ENCODE measurements at places on chromosomes 16 and 17.

DNA sequence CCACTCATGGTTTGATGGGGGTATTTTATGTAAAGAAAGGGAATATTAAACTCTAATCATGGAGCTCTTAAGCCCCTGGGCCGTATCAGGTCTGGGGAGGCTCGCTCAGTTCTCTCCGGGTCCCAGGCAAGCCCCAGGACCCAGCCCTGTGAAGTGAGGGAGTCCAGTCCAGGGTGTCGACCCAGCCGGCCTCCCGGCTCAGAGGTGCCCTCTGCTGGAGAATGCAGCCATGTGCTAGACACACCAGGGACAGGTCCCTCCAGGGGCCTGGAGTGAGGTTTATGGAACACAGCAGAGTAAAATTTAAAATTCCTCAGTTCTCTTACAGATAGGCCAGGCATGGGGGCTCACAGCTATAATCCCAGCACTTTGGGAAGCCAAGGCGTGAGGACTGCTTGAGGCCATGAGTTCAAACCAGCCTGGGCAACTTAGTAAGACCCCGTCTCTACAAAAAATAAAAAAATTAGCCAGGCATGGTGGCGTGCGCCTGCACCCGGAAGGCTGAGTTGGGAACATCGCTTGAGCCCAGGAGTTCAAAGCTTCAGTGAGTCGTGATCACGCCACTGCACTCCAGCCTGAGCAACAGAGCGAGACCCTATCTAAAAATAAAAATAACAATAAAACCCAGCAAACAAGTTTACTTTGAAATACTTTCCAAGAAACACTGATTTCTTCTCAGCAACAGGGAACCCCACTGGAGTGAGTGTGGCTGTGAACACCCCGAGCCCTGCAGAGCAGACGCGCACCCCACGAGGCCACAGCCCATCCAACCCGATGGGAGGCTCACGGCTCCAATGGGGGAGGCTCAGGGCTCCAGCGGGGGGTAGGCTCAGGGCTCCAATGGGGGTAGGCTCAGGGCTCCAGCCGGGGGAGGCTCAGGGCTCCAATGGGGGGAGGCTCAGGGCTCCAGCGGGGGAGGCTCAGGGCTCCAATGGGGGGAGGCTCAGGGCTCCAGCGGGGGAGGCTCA is 72.2 kb downstream of the ZNF778 start:
- DNase-seq = peak; percentile 72

GRCh38 chr17:27631411-27631760 is 398 bp downstream of the LGALS9 start:
- DNase-seq = peak; percentile 33

DNA sequence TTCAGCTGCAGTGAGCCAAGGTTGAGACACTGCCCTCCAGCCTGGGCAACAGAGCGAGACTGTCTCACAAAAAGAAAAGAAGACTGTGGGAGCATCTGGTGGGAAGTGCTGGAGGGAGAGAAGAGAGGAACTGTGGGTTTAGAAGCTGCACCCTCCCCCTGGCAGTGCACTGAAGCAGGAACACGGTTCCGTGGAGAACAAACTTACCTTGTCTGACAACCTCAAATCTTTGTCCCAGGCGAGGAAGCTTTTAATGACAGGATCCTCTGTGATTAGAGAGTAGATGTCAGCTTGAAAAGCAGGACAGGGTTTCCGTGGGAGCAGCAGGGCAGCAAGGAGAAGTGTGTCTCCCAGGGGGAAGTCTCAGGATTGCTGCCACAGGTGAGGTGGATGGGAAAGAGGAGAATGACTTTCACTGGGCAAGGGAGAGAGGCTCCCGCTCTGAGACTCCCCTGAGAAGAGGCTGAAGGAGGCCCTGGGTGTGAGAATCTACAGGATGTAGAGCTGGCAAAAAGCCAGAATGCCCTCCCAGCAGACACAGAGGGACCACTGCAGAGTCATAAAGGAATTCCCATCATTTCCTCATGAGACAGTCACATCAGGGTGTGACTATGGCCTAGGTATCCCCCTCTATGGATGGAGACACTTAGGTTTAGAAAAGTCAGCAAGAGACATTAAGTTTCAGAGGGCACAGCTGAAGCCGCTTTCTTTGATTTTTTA is 22.9 kb downstream of the PRR11 start:
- DNase-seq = no peak

GRCh38 chr17:49746791-49747490 is 17.0 kb downstream of the FAM117A start:
- DNase-seq = peak; percentile 37

DNA sequence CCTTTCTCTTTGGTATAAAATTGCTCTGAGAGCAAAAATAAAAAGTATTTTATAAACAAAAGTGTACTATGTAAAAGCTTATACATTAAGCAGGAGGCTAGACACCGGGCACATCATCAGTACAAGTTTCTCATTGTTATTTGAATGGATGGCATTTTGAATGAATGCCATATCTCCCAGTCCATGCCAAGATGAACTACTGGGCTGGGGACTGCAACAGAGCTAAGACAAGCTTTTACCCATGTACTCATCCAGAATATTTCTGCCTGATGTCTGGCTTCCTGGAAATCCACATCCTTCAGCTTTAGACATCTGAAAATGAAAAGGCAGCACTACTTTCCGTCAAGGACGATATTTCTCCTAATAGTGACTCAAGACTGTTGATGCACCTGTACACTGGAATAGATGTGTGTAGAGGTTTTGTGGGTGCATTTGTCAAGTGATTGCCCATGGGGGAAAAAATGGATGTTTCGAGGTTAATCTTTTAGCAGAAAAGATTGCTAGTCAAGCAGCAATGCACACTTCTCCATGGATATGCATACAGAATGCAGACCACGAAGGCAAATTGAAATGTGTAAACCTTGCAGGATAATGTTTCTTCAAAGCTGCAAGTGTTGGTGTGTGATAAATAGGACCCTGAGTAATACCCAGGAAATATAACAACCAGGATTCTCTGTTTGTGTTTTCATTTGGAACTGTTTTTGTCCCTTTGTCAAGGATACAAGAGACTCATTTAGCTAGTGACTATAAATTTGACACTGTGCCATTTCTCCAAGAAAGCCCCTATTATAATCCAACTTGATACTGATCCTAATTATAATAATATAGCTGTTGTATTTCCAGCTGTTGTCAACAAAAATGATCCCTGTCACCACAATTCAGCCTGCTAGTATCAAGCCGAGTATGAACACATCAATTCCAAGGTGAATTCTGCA is 173.8 kb downstream of the CDH8 start:
- DNase-seq = no peak

DNA sequence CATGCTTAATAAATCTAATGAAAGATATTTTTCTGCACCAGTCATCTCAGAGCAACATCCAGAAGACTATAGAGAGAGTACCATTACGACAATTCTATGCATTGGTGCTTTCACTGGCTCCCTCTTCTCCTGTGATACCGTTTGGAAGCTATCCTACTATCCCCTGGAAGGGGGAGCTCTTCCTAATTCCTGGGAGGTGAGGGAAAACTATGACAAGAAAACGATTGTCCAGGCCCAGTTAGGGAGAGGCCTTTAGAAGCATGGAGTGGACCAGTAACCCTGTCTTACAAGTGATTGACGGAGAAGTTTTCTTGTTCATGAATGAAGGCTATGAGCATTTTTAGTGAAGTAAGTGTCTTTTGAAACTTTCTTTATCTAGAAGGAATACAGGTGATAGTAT is 150.2 kb downstream of the TANC2 start:
- no peak for DNase-seq

GRCh38 chr17:9987779-9988585 is 82.9 kb upstream of the RCVRN start:
- DNase-seq = peak; percentile 18

DNA sequence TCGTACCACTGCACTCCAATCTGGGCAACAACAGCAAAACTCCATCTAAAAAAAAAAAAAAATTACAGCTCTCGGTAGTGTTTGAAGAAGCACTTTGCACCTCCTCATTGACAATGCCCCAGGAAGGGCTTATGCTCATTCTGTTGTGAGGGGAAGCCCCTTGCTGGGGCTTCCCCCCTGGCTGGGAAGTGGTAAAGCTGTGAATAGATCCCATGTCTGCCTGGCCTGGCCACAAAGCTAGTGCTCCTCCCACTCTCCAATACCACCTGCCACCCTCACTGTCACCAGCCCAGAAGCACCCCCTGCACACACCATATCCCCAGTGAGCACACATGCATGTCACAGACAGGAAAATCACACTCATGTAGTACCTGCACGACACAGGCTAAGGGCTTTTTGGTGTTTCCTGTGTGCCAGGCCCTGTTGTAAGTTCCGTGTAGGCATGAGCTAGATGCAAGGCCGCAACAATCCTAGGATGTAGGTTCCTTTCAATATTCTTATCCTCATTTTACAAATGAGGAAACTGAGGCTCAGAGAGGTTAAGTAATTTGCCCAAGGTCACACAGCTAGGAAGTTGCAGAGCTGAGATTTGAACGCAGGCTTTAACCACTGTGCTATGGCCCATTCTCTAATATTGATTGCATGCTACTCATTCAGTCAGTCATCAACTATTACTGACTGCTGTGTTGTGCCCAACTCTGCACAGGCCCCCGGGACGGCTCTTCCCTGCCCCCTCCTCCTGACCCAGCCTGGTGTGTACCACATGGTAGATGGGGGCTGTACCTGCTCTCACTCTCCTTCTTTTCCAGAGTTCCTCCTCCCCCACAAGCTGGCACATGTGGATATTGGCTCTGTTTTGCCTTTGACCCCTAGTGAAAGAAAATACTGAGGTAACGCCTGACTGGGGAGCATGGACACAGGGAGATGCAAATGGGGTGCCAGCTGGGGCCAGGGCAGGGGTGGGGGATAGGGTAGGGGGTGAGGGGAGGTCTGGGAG is 11.9 kb upstream of the COL1A1 start:
- peak; percentile 68 for DNase-seq

- no peak for DNase-seq
These were observed 1.7 kb upstream of the MNT start for GRCh38 chr17:2402544-2402943.

GRCh38 chr17:61568219-61569072 is 22.6 kb downstream of the NACA2 start:
- no peak for DNase-seq

- no peak for DNase-seq
These were observed 25.3 kb upstream of the RBBP6 start for GRCh38 chr16:24514096-24514495.

DNA sequence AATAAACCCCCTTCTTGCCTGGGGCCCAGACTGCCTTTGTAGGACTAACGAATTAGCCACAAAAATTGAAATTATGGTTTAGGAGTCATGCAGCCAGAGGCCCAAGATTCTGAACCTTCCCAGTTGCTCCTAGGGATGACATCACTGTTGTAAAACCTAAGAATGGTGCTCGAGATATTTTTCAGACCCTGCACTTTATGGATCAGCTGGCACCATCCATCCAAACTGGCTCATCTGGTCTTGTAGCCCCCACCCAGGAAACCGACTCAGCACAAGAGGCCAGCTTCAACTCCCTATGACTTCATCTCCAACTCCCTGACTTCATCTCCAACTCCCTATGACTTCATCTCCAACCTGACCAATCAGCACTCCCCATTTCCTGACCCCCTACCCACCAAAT is 10.9 kb upstream of the EVPL start:
- DNase-seq = no peak

GRCh38 chr17:39841134-39841683 is 22.9 kb downstream of the IKZF3 start:
- DNase-seq = no peak

- DNase-seq = no peak
These were observed 85.2 kb upstream of the HSBP1 start for GRCh38 chr16:83722456-83723183.

DNA sequence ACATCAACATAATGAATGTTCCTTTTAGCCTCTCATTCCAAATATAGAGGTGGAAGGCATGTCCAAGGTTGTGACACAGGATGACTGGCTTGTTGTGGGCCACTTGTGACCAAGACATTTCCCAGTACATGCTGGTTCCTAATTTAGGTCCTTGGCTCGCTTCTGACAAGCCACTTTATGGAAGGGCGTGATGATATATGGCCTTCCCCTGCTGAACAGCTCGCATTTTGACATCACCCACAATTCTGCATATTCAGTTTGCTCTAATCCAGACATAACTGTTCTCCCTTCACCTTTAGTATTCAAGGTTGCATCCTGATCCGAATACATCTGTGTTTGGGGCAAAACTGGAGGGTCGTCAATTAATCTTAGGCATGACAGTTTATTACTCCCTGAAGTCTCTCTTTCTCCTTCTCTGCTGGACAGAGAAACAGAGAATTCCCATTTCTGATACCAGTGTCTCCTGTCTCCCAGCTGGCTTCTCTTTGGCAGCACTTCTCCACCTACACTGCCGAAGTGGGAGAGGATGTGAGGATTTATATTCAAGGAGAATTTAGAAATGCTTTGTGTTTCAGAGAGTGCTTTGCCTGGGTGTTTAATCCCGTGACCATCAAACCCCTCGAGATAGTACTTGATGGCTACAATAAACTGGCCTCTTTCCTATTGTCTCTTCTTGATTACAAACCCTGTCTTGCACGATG is 815.5 kb upstream of the RBFOX1 start:
- no peak for DNase-seq

GRCh38 chr16:78116946-78117345 is 17.5 kb downstream of the WWOX start:
- no peak for DNase-seq

DNA sequence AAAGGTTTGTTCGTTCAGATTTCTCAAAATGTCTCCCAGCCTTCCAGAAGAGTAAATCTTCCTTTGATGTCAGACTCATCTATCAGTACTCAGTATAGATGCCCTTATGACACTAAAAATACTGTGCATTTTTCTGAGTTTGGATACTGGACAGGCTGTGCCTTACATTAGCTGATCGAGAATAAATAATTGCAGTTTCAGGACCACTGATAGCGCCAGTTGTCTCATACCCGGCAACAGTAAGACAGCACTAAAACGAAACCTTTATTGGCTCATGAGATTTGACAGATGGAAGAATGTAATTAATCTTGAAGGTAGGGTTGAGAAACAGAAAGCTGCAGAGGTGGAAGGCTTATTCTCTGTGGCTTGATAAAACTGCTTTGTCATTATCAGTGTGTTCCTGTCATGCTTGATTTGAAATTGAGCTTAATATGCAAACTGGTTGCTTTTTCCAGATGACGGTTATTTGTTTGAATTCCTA is 1.2 kb downstream of the ATP6V0A1 start:
- no peak for DNase-seq

DNA sequence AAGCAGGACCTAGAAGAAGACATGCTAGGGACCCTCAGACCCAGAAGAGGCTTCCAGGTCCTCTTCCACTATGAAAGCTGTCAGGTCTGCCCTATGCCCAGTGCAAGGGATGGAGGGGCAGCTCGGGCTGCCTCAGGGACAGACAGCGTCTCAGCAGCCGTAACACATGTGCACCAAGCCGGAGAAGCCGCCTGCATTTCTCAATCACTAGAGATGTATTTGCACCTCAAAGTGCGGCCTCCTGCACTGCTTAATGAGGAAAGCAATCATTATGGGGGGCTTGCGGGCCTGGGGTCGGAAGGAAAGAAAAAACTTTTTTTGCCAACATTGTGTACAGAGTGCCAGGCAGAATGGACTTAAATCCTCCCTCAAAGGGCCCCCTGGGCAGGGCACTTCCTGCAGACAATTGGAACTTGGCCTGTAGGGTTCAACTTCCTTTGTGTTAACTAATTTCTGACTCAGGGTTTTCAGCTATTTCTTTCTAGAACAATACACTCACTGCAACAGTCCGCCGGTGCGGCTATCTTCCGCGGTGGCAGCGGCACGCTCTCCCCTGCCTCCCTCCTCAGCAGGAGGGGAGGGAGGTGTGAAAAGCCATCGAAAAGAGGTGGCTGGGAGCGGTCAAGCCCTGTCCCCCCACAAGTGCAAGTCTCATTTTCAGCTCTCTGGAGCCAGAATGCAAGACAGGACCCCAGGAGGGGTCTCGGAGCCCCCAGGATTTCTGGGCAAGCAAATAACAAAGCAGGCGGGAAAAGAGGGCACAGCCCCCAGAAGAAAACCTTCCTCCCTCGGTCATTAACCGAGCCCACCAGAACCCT is 101.2 kb downstream of the ZNF423 start:
- no peak for DNase-seq
